ENCODE measurements at places on chromosomes 13 and 19.
A peak's percentile ranks its signal among the peaks of the same experiment; 100 is the strongest.

DNA sequence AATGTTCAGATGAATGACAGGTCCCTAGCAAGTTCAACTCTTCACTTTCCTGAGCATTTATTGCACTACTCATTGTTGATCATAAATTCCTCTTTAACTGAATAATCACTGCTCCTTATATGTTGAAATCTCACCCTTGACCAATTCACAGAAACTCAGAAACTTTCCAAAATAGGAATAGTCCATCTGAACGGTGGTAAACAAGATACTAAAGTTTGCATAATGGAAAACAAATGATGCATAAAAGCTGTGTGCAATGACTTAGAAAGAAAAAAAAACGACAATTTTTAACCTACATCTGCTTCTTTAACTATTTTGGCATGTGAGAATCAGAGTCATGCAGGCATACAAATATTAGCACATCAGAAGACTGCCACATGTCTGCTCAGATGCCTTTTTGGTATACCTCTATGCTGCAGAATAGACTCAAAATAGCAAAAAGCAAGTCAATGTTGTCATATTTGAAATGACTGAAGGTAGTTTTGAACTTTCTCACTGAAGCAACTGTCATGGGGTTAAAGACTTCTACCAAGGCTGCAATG is 34.8 kb downstream of the SLC10A2 start:
- peak; percentile 45 for DNase-seq

GRCh38 chr13:24746618-24747247 is 17.2 kb upstream of the RNF17 start:
- peak; percentile 19 for DNase-seq

GRCh38 chr19:47479701-47480503 is 4.1 kb downstream of the KPTN start:
- peak; percentile 13 for DNase-seq

- DNase-seq: peak; percentile 74
Measured at GRCh38 chr19:47210689-47211316, 20.2 kb downstream of the BBC3 start.

GRCh38 chr19:38211766-38212165 is 12.3 kb downstream of the DPF1 start:
- DNase-seq: no peak

DNA sequence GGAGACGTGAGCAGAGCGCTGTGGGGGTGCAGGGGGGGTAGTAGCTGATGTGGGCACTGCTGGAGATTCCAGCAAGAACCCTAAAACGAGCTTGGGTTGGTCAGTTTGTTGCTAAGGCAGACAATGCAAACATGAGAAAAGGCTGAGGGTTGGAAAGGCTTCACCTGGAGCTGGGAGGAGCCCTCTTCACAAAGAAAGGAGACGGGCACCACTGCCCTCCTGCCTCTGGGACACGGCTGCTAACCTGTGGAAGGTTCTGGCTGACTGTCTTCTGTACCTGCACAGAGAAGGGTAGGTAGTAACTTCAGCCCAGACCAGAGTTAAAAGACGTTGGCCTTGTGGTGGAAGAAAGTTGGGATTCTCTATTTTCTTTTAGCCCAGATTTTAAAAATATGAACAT is 108.7 kb downstream of the SUCLA2 start:
- no peak for DNase-seq

DNA sequence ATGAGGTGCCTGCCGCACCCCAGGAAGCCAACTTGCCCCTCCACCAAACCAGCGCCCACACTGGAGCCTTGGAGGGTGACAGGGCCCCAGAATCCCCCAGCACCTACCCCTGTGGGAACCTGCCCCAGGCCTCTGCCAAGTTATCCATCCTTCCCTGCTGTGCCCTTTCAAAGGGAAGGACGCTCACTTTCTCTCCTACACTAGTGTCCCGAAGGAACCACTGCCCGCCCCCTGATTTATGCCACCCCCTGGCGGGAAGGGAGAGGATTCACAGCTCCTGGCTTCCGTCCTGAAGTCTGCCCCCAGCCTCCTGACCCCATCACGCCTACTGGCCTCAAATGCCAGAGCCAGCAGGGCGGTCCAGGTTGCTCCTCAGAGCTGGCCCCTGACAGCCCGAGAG is 1.4 kb downstream of the EVI5L start:
- peak; percentile 56 for DNase-seq

GRCh38 chr13:100280681-100281080 is 191.8 kb downstream of the PCCA start:
- DNase-seq: peak; percentile 89
